A549 (cell line): ENCODE measurements at places on chromosomes 5 and 9.

DNA sequence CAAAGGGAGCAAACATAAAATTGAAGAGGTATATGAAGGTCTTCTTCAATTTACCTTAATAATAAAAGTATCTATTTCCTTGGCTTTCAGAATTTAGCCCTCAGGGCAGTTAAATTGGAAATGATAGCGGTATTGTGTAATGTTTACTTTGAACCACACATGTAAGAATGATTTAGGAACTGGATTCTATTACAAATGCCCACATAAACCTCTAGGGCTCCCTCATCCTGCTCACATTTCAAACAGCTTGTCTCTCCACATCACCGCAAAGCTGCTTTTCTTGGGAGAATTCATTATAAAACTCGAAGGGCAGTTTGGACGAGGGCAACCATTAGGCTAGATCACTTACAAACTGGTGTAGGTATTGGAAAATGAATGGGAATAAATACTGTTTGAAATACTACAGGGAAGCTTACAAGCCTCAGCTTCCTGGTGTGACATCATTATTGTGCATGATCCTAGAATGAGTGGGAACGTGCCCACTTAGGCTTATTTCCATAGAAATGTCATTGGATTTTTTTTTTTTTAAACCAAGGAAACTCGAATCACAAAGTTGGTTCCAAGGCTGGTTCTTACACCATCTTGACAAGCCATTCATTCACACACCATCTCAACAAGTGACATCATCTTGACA lies 47.3 kb downstream of the MTRR start:
- no peak for DNase-seq

DNA sequence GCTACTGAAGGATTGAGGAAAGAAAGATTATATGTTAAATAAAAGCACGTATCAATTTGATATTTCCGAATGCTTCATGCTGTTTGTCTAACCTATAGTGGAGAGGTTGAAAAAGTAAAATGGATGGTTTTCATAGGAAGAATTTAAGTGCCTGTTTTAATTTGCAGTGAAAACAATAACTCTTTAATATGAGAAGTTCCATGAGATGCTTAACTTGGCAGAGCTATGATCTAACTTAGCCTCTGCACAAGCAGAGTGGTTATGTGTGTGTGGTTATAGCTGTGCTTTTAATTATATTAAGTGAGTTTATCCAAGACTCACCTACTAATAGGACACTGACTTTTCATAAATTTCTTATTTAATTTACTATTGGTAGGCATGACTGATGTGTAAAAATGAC lies 57.4 kb downstream of the AOPEP start:
- no peak for DNase-seq

GRCh38 chr5:54607006-54607405 lies 89.4 kb downstream of the SNX18 start:
- DNase-seq, result no peak

DNA sequence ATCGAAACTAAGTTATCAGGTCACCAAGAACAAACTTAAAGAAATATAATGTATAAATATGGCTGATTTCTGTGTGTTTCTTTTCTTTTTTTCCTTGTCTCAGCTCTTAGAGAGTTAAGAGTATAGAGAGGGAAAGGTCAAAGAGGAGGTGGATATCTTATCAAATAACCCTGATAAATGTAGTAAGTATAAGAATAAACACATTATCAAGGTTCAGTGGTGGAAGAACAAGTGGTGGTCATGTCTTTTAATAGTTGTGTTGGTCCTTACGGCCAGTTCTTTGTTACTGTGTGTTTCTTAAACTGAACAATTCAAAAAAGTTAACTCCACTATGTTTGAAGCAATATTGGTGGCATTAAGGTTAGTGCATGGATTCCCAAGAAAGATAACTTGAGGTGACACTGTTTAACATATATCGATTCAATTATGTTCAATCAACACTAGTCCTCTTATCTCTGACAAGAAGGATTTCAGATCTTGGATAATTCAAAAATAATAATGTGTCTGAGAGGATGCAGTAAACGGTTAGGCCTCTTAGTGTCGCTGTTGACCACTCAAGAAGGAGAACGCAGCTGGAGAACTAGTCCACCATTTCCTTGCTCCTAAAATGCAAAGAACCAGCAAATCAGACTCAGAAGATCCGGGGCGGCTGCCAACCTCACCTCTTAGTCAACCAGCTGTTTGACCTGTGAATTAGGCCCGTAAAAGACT lies at the start of gene PCDHGA3:
Gene PCDHGA3, plus strand, starts transcription at position 588 of the 711 bp plus-strand sequence. CDS start 205 bp downstream, outside the sequence.
- no peak for DNase-seq

DNA sequence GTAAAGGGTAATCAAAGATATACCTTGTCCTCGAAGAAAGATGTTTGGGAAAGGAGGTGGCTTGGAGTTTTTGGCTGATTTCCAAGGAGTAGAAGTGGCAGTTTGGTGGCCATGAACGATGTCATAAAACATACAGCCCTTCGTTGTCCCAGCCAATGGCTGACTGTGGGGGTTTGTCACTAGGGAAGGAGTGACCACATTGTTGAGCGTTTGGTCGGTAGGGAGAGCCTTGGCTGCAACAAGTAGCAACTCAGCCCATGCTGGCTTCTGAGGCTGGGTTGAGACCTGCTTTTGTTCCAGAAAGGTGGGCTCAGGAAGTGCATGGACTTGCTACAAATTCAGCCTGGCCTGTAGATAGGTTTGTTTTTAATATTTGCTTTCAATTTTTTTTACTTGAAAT lies 128.3 kb downstream of the BOD1 start:
- DNase-seq, result no peak

GRCh38 chr9:100595391-100596199 lies 17.7 kb downstream of the CAVIN4 start:
- peak; percentile 42 for DNase-seq

DNA sequence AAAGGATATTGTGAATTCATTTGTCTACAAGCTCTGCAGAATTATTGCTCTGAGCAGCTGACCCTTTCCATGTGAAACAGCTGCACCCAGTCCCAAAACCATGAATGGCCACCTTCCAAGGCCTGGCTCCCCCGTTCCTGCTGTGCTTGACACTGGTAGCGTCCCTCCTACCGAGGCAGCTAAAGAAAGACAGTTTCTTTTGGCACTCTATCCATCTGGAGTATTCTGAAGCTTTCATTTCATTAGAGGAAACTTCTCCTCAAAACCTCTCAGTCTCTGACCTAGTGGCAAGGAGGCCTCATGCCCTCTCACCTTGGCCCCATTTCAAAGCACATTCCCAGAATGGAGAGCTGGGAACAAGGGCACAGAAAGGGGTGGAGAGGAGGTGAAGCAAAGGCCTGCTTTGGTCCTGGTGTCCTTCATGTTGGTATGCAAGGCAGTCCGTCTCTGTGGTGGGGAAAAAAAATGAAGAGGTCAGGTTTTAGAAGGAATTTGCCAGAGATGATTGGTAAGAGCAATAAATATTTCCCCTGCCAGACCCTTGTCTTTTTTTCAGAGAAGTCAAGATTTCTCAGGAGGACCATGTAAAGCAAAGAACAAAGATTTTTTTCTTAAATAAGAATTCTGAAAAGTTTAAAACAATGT lies 232.0 kb downstream of the RFK start:
- DNase-seq, result no peak

- no peak for DNase-seq
Observed at GRCh38 chr5:175129121-175129520, 314.9 kb downstream of the DRD1 start.

GRCh38 chr9:19787672-19788071 lies 1.2 kb downstream of the SLC24A2 start:
- DNase-seq, result no peak

DNA sequence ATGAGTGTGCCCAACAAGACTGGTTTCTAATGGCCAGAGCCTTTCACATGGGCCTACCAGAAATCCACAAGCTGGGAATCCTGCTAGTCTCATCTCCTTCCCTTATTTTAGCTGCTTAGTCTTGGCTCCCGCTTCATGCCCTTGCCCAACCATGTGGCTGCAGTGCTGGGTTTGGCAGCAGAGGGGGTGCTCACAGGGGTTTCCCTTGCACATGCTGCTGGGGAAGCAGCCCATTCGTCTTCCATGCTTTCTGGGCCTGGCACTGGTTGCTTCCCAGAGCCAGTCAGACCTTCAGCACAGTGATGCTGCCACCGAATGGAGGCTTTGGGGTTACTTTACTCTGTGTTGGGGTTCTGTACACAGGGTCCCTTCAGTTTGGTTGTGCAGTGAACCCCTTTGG lies 26.3 kb downstream of the SLC46A2 start:
- no peak for DNase-seq

DNA sequence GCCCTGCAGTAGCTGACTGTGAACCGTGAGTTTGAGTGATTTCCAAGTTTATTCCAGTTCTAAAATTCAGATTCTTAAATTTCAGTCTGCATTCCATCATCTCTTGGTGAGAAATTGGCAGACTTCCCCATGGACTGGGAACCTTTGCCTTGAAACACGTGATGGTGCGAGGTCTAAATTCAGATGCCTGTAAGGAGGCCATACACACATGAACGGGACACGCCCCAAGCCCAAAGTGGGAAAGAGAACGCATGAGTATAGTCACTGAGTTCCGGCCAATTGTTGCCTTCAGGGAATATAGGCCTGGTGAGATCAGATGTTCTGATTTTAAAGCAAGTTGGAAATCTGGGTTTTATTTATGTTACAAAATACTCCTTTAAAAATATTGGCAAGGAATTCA lies 1084.4 kb upstream of the WWC1 start:
- no peak for DNase-seq
